ENCODE measurements at places on chromosomes 2 and 18.

DNA sequence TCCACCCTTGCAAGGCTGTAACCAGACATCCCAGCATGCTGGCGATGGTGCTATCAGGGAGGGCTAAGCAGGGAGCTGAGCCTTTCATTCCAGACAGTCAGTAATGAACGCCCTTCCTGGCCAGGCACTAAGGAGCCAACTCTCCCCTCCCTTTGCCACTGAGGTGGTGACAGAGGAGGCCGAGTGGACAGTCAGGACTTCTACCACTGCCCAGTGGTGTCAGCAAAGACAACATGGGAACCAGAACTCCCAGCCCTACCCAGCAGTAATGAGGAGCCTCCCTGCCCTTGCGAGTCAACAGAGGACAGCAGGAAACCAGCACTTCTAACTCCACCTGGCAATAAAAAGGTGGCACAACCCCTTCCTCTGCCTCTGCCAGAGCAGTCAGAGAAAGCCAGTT is 68.6 kb downstream of the ZAP70 start:
- no peak for DNase-seq

DNA sequence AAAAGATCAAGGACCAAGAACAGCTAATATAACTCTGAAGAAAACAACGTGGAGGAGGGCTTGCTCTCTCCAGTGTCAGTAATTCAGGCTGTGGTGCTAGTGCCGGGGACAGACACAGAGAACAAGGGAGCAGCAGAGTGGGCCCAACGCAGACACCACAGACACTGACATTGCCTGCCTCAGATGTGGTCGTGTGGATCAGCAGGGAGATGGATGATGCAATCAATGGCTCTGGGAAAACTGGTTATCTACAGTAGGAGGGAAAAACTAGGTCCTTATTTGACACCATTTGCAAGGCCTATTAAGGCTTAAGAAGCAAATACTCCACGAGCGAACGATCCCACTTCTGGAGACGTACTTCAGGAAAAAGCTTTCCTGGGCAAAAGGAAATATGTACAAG is 36.1 kb downstream of the HDLBP start:
- DNase-seq: peak; percentile 24

GRCh38 chr2:18566145-18566769 is 5.8 kb upstream of the RDH14 start:
- DNase-seq: no peak

DNA sequence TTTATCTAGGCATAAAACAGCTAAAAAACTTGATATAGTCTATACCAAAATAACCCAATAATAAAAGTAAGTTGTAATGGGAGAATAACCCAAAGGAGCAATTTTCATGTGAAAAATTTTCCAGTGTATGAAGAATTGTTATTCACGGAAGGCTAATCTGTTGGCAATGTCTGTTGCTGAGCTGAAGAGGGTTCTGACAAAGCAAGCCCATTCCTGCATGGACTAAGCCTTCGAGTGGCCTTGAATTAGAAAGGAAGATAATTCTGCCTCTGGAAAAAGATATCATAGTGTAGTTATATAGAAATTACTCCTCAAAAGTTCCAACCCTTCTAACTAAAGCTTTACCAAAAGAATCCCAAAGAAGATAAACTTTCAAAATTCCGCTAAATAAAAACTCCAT is 101.5 kb downstream of the MAP2 start:
- DNase-seq: no peak

DNA sequence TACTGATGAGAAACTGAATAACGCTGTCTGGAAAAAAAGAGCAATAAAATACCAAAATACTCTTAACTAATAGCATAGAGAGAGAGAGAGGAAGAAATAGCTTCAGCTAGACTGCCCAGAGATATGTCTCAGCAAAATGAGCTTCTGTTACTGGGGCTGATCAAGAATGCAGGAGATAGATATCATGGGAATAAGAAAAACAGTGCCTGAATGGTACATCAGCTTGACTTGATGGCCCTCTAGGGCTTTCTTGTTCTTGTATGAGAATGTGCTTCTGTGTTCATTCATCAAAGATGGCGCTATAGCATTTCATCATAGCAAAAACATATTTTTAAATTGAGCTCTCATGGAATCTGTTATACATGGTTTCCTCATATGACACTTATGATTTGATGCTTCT is 151.2 kb downstream of the CALCRL start:
- DNase-seq: no peak

GRCh38 chr2:145572238-145572637 is 1052.3 kb upstream of the ZEB2 start:
- DNase-seq: no peak

DNA sequence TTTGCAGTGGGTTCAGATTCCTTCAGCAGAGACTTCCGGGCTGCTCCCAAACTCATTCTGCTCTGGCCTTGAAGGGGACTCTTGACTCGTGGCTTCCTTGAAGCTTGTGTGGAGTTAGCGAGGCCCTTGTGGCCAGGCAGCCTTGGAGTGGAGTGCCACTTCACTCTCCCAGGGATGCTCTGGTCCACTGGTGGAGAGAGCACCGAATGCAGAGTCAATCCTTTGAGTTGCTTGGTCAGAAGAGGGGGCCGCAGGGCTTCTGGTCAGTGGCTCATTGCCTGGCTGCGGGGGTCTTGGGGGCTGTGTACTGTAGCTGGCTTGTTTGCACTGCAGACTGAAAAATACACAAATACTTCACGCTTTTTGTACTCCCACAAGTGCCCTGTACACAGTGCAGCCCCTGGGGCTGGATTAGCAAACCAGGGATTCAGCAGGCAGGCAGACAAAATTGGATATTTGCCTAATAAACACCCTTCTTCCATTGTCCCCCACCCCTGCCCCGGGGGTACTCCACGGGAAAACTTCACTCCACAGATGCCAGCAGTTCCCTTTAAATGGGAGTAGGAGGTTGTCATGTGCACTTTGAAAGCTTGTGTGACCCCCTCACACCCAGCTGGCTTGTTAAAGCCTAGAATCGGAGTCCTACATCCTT is 3.2 kb downstream of the GLI2 start:
- no peak for DNase-seq

DNA sequence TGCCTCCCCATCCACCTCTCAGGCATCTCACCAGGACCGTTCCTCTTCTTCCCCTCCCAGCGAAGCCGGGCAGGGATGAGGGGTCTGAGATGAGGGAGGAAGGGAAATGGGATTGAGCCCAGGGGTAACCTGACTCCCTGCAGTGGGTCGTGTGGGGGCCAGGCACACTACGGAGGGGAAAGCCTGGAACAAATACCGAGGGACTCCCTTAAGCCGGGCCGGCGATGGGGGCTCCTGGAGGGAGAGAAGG is 250 bp upstream of the SPEG start:
- no peak for DNase-seq

GRCh38 chr2:114661971-114662939 is 219.8 kb downstream of the DPP10 start:
- no peak for DNase-seq

DNA sequence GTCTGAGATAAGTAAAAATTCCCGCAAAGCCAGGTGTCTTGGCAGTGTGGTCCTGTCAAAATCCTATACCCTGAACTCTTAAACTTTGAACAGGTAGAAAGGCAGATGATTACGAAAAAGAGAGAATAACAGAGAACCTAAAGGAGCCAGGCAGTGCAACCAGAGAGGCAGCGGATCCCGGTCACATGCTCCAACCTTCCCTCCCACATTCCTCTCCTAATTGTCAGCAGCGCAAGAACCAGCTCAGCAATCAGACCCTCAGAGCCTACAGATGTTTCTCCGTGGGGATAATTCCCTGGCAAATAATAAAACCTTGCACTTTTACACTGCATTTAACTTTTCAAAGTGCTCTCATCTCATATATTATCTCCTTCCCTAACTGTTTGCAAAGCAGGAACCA is 124.8 kb downstream of the EPHA4 start:
- DNase-seq: no peak

DNA sequence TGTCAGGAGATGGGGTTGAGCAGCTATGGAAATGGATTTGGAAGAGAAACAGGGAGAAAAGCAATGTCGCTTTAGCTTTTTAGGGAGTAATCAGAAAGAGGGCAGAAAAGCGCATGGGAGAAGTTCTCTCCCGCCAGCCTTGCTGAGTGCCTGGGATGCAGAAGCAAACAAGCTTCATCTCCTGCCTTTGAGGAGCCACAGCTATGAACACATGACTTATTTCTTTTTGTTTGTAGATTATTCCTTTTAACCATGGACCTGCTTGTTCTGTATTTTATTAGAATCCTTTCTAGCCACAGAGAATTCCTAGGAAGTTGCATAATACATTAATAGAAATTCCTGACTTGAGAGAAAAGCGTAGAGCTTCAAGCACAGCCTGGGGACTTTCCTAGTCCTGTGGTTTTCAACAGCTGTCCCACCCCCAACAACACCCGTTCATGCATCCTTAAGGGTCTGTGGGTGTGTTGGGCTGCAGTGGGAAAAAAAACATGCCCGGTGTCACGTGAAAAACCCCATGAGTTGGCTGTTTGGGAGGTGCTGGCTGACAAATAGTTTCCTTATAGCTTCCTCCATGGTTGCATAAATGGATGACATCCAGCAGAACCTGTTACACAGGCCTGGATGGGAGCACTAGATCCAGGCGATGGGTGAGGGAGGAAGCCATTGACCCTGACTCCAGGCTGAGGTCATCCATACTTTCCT is 14.9 kb downstream of the SLC9A4 start:
- peak; percentile 37 for DNase-seq

DNA sequence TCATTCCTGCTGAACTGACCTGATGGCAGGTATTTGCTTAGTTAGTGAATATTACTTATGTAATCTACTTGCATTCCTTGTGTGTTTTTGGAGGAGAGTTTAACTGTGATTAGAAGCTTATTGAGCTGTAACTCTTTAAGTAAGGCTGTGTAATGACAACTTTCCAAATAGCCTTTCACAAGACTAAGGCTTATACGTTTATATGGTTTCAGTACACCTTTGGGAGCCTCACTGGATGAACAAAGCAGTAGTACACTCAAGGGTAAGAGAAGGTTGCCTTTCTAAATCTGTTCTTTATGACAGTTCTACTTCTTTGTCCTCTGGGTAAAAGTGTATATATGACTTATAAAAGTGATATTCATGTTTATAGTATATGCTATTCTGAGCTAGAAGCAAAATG is 4.3 kb downstream of the ITPRID2 start:
- no peak for DNase-seq

DNA sequence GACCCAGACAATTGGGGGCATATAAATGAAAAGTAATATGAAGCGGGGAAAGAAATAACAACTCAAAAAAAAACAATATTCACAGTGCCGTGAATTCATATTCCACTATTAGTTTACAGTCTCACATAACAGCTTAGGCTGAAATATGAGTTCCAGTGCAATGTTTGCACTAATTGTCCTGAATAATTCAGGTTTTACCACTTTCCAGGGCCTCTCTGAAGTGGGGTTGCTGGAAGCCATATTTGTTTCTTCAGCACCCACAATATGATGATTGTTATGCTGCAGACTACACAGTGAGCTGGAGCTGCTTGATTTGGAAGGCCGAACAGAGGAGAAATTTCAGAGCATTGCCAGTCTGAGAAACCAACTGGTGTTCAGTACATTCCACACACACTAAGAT is 894.5 kb upstream of the ACVR2A start:
- DNase-seq: no peak

DNA sequence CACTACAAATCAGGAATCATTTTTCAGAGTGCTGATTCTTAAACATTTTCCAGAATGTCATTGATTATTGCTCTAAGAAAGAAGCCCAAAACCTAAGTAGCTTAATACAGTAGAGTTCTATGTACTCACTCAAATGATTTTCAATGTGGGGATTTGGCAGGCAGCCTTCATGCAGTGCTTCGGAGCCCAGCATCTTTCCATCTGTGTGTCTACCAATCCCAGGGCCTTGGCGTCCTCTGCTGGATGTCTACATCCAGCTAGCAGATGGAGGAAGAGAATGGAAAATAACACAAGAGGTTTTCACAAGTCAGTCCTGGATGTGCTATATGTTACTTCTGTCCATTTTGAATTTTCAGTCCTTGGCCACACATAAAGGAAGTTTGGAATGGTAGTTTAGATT is 151.8 kb downstream of the RDH14 start:
- DNase-seq: no peak

GRCh38 chr2:54207666-54208195 is 48.3 kb downstream of the TSPYL6 start:
- no peak for DNase-seq

- DNase-seq: peak; percentile 50
Observed at GRCh38 chr2:176085861-176086771, 2.4 kb upstream of the EVX2 start.
